ENCODE measurements at places on chromosomes 7 and 10.

DNA sequence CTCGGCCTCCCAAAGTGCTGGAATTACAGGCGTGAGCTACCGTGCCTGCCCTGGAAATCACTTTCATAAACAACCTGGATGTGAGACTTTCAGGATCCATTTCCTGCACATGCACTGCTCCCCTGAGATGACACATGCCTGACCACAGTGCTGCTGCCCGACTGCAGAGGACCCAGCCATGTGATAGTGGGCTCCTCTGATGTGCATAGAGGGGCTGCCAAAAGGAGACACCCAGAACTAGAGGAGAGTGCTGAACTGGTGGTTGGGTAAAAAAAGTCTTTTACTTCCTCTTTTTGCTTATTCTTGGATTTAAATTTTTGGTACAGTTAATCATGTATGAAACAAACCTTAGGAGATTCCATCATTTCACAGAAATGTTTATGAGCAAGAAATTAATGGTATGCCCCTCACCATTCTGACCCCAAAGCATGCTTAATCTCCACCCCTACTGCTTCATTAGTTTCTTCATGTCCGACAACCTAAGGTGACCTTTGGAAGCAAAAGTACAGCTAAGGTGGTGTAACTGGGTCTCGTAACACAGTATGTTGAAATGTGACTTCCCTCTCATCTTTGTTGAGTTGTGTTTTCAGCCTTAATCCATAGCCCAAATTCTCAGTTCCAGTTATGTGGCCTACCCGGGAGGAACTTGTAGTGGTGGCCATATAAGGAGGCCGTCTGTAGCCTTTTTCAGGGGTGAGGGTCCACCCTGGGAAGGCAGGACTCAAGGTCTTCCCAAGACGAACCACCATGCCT lies 111.1 kb downstream of the RNF216 start:
- DNase-seq, result no peak

DNA sequence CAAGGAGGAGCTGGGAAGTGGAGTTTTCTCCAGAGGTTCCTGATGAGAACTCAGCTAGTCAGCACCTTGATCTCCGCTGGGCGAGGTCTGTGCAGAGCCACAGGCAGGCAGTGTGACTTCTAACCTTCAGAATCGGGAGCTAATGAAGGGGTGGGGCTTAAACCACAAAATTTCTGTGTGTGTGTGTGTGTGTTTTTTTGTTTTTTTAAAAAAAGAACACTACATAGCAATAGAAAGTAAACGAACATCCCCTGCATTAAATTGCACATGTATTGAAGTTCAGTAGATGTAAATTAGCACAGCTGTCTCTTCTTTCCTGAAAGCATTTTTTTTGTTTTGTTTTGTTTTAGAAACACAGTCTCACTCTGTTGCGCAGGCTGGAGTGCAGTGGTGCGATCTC lies 46.2 kb downstream of the RBM17 start:
- no peak for DNase-seq

- DNase-seq, result no peak
Observed at GRCh38 chr7:81007051-81007450, 88.2 kb upstream of the SEMA3C start.

DNA sequence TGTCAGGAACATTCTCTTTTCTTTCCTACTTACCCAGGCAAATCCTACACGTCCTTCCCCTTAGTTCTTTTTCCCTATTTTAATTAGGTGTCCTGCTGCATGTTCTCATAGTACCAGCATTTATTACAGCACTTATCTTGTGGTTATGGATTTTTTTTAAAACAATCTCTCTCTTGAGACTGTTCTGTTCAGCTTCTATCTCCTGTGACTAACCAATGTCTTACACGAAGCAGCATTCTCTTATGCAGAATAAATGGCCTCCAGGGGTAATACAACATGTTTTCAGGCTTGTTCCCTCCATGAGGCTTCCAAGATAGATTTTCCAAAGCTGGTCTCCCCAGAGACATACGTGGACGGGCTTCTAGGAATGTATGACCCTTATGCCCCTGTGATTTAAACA lies 1096.1 kb upstream of the CELF2 start:
- no peak for DNase-seq
